ENCODE measurements at places on chromosomes 16 and 17.

GRCh38 chr17:28470266-28470913, 3.1 kb upstream of the SLC13A2 start:
- no peak for DNase-seq

- DNase-seq: no peak
Measured at GRCh38 chr17:8163978-8164814, 1.4 kb upstream of the VAMP2 start.

DNA sequence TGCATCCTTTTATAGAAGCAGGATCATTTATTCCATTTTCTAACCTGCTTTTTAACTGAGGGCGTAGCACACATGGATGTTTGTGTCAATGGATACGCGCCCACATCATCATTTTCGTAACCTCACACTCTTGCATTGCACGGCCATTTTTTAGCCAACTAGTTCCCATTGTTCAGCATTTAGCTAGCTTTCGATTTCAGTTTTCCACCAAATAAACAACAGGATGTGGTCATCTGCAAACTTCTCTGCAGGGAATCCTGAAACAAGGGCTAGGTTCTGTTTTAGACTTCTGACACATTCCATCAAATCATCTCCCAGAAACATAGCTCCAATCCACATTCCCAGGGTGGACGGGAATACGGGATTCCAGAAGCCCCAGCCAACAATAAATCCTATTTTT, 6.4 kb downstream of the CYB561 start:
- DNase-seq: no peak

DNA sequence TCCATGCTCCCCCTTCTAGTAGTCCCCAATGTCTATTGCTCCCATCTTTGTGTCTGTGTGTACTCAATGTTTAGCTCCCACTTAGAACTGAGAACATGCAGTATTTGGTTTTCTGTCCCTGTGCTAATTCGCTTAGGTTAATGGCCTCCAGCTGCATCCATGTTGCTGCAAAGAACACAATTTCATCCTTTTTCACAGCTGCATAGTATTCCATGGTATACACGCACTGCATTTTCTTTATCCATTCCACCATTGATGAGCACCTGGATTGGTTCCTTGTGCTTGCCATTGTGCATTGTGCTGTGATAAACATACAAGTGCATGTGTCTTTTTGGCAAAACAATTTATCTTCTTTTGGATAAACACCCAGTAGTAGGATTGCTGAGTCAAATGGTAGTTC, 77.0 kb upstream of the HSBP1 start:
- no peak for DNase-seq

DNA sequence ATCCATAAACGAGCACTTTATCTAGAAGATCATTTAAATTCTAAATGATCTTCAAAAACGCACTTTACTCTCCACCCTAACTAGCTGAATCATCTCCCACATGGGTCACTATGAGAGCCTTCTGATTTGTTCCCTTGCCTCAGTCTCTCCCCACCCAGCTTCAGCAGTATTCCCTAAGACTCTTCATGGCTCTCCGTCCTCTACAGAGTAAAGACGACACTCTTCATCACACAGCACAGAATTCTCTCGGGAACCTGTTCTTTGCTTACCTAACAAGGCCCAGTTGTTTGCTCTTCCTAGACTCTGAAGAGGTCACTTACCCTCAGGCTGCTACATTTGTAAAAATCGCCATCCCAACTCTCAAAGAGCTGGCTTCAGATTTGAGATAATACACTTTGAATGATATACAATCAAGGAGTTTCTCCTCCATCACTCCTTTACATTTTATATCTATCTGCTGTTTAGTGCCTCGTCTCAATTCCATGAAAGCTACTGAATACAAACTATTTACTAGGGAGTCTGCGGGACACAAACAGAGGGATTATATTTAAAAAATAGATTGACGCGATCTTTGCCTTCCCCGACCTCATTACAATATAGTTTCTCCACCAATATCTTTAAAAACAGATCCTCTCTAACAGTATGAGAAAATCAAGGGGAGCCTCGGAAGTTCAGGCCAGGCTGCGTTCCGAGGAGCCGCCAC, 511 bp upstream of the LIG3 start:
- no peak for DNase-seq

- DNase-seq: no peak
Measured at GRCh38 chr16:83473926-83474650, 333.7 kb upstream of the HSBP1 start.

Measured in NCI-H2029 treated with DMSO at 0.1 percent for 48 hours (cell line).